ENCODE measurements at places on chromosomes 7 and 10.

DNA sequence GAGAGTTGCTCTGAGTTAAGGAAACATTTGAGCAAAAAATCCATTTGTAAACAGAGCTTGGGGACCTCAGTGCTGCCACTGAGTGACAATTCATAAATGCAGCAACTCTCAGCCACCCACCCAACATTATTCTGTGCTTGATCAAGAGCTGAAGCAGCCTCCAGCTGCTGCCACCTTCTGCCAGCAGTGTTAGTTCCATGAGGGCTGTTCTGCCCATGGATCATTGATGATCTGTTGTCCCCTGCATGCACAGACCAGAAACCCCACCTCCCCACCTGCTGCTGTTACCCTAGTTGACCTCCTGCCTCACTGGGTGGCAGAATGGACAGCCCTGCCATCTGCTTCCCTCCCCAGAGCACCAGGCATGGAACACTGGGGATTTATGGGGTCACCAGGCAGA lies 305.4 kb downstream of the KCNMA1 start:
- no peak for DNase-seq

GRCh38 chr7:22275661-22276060 lies 81.3 kb downstream of the RAPGEF5 start:
- no peak for DNase-seq

DNA sequence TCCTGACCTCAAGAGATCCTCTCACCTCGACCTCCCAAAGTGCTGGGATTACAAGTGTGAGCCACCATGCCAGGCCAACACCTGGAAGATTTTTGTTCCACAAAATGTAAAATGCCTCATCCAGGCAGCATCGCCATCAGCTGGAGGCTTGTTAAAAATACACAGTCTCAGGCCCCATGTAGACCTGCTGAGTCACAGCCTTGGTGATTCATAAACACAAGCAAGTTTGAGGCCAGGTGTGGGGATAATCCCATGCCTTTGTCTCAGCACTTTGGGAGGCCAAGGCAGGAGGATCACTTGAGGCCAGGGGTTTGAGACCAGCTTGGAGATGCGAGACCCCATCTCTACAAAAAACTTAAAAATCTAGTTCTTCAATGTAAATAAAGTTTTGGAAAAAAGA lies 49.1 kb upstream of the FOXK1 start:
- no peak for DNase-seq

- no peak for DNase-seq
Measured at GRCh38 chr7:131501930-131502685, 54.3 kb downstream of the PODXL start.

- DNase-seq: no peak
Measured at GRCh38 chr10:6300784-6301460, 98.2 kb downstream of the PFKFB3 start.

DNA sequence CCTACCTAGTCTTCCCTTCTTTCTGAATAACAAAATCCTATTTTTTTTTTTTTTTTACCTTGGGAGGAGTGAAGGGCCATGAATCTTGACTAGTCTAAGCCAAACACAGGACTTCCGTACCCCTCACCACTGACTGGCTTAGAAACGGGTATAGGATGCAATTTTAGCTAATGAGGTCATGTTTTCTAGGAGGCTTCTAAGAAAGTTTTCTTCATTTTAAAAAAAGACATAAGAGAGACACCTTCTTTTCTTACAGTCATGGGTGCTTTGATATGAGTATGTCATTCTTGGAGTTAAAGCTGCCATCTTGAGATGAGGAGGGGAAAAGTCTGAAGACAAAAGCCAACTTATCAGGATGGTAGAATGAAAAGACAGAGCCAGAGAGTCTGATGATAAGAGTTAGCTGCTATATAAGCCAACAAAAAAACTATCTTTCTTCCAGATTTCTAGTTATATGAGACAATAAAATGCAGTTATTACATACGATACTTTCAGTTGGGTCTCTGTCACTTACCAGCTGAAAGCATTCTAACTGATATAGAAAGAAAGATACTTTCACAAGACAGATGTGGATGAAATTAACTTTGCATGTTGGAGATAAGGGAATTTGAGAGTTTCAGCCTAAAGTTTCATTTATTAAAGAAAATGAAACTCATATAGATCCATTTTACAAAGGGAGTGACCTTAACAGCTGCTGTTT lies 34.0 kb downstream of the ZNF438 start:
- no peak for DNase-seq

DNA sequence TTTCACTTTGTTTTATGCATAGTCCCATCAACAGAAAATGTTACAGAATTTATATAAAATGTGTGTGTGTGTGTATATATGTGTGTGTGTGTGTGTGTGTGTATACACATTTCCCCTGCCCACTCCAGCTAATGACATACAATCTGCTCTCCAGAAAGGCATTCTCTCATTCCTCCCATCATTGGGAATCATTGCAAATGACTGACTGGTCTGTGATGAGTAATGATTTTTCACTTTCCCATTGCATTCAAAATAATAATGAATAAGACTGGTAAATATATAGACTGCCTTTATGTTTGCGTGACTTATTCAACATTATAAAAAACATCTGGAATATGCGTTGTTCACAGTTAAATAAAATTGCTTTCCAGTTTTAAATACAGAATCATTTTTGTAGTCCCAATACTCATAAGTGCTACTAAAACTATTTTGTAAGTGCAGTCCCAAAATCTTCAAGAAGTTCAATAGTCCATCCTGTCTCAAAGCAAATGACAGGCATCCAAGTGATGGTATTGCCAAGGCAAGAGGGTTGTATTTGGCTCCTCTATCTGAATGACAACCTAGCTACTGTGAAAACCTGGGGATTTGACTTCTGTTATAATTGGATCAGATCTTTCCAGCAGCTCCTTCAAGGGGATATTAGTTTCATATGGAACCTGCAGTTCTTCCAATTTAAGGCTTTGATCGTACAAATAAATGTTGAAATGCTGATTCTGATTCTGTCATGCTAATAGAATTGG lies 150.9 kb downstream of the POLR1F start:
- no peak for DNase-seq

GRCh38 chr7:131480384-131481315 lies 75.8 kb downstream of the PODXL start:
- no peak for DNase-seq

- DNase-seq: no peak
Measured at GRCh38 chr10:100807241-100807951, 62.0 kb downstream of the PAX2 start.

DNA sequence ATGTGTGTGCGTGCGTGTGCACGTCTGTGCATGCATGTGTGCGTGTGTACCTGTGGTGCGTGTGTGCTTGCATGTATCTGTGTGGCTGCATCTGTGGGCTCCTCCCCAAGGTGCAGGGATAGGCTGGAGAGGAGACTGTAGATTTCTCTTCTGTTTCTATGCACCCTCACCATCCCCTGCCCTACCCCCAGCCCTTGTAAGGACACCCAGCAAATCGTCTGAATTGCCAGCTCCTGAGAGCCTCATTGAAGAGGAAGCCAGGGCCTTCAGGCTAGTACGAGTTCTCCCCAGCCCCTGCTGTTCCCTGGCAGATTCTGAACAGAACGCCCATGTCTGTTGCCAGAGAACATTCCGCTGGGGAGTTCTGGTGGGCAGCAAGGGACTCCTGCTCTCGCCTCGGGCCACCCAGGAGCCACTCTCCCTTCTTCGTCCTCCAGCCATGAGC lies 17.0 kb upstream of the TRIM8 start:
- DNase-seq: no peak

GRCh38 chr7:98802088-98802780 lies 67.6 kb downstream of the TMEM130 start:
- no peak for DNase-seq

GRCh38 chr7:70717553-70718329 lies 414.2 kb upstream of the GALNT17 start:
- DNase-seq: no peak

DNA sequence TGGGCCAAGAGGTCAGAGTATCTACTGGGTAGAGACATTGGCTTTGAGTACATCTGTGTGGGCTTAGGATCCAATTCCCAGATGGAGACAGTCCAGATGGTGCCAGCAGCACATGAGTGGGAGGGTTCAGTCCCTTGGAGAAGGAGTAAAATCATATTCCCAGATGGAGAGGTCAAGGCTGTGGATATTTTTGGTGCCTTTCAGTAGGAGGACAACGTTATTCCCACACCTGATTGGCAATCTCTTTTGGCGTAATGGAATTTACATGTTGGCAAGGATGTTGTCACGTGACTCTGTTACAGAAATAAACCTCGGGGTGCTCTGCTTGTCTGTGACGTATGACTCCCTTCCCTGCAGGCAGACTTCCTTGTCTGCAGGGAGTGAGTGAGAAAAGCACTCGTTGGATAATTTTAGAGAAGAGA lies 27.6 kb downstream of the NPS start:
- no peak for DNase-seq

DNA sequence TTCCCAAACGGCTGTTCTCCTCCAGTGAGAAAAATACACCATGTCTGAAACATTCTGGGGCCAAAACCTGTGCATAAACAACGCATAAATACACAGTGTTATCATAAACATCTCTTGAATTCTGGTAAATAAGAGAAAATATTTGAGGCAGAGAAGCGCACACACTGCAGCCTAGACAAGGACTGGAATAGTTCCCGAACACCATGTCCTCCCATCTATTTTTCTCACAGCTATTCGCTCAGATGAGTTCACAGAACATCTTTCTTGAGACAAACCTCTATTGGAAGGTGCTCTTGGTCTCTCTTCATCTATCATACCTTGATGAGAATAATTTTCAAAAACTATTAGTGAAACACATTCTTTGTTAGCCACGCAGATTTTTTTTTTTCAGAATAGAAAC lies 24.4 kb downstream of the ETV1 start:
- DNase-seq: no peak

- no peak for DNase-seq
Measured at GRCh38 chr10:4051011-4051640, 266.1 kb upstream of the KLF6 start.

- DNase-seq: no peak
Measured at GRCh38 chr10:14884082-14884481, 5.4 kb downstream of the SUV39H2 start.

- no peak for DNase-seq
Measured at GRCh38 chr10:14757394-14757793, 17.3 kb downstream of the FAM107B start.

- no peak for DNase-seq
Measured at GRCh38 chr10:65838811-65839210, 1087.0 kb upstream of the LRRTM3 start.

- no peak for DNase-seq
Measured at GRCh38 chr7:16071246-16071857, 350.0 kb downstream of the CRPPA start.

GRCh38 chr10:63265222-63265617 lies 132.1 kb downstream of the NRBF2 start:
- no peak for DNase-seq

GRCh38 chr10:94281654-94282053 lies 81.1 kb downstream of the NOC3L start:
- no peak for DNase-seq

DNA sequence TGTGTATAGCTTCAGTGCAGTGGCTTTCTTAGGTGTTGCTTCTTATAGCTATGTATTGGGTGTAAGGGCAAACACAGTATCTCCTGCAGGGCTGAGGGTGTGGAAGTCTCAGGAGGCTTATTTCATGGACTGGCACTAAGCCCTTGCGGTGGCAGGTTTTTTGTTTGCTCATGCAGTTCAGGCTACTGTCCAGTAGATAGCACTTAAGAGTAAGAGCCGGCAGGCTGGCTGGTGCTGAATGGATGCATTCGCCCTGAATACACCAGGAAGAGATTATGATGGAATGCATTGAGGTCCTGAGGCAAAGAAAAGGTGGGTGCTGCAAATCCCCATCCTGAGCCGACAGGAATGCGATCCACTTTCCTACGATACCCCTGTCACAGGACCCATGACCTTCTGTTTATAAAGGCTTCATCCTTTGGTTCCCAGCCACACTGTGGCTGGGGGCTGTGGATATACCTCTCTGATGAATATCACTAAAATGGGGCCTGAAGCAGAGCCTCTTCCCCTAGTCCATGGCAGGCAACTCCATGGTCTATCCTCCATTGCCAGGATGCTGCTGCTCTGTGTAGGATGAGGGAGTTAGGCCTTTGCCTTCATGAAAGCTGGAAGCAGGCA lies 44.9 kb downstream of the ANXA8 start:
- DNase-seq: no peak

All from stimulated activated CD8-positive, alpha-beta memory T cell treated with anti-CD3 and anti-CD28 coated beads, Interleukin-15, amount 100 ng/mL, for 4 hours (primary cell).